Neuronal stem cell (in vitro differentiated cells): ENCODE measurements at places on chromosomes 1 and 21.

GRCh38 chr1:217272385-217272784 lies 358.5 kb downstream of the GPATCH2 start:
- DNase-seq: no peak

DNA sequence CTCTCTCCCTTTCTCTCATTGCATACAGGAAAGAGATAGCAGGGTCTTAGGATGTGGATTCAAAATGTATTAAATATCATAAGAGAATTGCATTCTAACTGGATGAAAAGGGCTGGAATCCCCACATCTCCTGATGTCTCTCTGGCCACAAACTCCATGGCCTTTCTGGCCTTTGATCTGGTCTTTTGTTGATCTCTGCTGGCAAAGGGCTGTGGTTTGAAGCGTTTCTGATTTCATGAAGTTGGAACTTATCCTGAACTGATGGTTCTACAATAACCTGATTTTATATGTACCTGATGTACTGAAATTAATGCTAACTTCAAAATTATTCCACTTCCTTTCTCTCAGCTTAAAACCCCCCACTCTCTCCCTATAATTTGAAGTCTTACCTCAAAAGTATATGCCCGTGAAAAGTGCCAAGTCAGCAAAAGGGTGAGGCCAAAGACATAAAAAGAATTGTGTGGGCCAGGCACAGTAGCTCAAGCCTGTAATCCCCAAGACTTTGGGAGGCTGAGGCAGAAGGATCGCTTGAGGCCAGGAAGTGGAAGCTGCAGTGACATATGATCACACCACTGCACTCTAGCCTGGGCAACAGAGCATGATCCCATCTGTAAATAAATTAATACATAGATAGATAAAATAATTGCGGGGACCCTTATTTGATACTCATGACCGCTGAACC lies 6.4 kb upstream of the KIF14 start:
- no peak for DNase-seq

DNA sequence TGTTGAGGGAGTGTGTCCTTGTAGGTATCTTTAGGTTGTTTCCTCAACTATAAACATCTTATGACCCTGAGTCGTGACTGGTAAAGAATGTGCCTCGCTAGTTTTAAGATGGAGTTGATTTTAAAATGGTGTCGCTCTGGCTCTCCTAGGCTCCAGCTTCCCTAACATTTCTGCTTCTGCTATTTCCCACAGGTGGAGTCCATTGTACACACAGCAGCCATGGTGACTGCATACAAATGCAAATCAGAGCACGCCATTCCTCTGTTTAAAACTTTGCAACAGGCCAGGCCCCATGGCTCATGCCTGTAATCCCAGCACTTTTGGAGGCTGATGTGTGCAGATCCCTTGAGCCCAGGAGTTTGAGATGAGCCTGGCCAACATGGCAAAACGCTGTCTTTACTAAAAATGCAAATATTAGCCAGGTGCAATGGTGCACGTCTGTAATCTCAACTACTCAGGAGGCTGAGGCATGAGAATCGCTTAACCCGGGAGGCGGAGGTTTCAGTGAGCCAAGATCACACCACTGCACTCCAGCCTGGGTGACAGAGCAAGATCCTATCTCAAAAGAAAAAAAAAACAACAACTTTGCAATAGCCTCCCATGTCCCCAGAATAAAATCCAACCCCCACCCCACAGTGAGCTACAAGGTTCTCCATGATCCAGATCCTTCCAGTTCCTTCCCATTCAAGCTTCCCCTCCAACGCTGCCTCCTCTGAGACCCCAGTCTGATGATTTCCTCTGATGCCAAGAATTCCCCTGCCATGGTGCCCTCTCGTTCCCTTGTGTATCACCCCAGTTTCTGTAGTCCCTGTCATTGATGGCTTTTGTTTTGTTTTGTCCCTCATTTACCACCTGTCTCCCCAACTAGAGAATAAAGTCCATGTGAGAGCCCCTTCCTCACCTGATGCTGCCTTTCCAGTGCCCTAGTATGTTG lies 36.9 kb upstream of the KLHDC7A start:
- DNase-seq: no peak

GRCh38 chr1:43693371-43693770 lies 14.0 kb upstream of the ST3GAL3 start:
- no peak for DNase-seq

DNA sequence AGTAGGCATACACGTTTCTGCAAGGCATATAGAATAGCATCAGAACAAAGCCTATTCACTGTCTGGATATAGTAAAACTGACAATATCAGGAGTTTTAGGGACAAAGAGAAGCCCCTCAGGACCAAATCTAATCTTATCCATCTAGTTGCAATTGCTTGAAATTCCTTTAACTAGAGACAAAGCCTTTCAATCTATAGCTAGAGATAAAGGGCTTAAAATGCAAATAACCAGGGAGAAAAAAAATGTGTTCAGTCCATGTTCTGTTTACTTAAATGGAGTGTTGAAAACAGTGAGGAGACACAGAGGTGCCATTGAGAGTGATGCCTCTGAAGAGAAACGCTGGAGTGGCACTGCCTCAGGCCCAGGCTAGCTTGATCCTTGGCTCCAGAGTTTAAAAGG lies 286.1 kb downstream of the DPYD start:
- DNase-seq: no peak

DNA sequence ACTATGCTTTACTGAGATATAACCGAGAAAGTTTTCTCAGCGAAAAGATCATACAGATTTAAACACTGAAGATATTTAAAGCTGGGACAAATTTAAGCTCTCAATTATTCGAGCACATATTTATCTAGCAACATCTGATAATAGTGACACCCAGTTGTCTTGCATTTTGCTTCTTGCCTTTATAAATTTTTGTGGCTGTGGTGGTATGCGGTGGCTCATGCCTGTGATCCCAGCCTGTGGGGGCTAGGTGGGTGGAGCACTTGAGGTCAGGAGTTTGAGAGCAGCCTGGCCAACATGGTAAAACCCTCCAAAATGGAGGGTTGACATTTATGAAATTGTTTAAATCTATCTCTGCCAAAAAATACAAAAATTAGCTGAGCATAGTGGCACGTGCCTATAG lies 312.2 kb downstream of the SPATA17 start:
- DNase-seq: no peak

GRCh38 chr1:100657876-100658715 lies 61.4 kb upstream of the VCAM1 start:
- DNase-seq: no peak

- no peak for DNase-seq
Observed at GRCh38 chr1:160116283-160117147, 956 bp downstream of the ATP1A2 start.

DNA sequence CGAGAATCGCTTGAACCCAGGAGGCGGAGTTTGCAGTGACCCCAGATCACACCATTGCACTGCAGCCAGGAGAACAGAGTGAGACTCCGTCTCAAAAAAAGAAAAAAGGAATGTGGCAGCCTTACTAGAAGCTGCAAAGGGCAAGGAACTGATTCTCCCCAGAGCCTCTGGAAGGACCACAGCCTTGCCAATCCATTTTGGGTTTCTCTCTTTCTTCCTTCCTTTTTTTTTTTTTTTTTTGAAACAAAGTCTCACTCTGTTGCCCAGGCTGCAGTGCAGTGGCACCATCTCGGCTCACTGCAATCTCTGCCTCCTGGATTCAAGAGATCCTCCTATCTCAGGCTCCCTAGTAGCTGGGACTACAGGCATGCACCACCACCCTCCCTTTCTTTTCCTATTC lies 9.9 kb upstream of the IFNGR2 start:
- DNase-seq: no peak

- DNase-seq: no peak
Observed at GRCh38 chr21:32338209-32338921, 39.7 kb downstream of the MRAP start.

GRCh38 chr1:63868268-63868781 lies 94.5 kb downstream of the ROR1 start:
- DNase-seq: no peak

DNA sequence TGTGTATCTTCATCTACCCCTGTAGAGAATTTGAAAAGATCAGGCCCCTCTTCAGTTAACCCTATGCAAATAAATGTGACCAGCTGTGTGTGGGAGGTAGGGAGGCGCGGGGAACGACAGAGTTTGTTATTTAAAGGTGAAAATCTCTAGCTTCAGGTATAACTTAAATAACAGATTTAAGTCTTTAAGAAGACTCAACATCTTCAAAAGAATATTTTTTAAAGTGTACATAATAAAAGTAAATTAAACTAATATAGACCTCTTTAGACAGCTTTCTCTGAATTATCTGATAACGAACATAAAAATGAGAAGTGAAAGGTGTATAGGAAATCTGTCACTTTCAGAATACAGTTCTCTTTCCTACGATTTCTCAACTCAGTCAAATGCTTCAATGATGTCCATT lies 16.0 kb downstream of the ANGPTL3 start:
- no peak for DNase-seq

- no peak for DNase-seq
Observed at GRCh38 chr1:150534002-150534401, 15.2 kb upstream of the ADAMTSL4 start.

DNA sequence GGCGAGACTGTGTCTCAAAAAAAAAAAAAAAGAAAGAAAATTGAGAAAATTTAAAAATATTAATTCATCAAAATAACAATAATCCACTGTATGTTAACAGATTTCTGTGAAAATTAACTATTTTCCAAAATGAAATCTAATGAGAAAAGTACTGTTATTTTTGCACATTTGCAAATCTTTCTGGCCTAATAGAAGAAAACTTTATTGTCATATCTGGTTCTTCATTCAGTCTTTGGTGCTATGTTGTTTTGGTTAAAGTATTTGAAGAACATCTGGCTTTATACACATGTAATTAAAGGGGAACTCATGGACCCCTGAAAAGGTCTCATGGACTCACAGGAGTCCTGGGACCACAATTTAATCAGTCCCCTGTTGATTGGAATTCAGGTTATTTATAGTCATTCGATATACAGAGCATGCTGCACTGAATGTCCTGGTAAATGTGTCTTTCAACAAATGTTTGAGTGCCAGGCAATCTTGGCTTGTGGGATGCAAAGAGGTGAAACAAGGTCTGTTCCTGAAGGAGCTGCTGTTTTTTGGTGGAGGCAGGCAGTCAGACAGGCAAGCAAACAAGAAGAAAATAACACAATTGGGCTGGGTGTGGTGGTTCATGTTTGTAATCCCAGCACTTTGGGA lies 9.0 kb downstream of the AK4 start:
- no peak for DNase-seq

- no peak for DNase-seq
Observed at GRCh38 chr1:233897325-233898162, 6.9 kb upstream of the SLC35F3 start.

DNA sequence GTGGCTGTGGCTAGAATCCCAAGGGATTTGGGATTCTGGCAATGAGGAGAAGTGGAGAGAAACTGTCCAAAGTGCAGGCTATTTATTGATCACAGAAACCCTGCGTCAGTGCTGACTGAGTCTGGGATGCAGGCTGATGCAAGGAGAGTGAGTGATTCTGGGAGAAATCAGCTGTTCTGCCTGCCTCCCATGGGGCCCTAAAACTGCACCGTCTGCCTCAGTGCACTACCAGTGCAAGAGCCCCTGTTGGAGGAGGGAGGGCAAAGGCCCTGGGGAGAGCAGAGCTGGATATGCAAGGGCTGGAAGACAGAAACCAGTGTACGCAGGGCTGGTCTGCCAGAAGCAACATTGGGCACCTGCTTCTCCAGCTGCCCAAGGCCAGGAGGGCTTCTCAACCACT lies 42.6 kb downstream of the C1orf198 start:
- DNase-seq: no peak

GRCh38 chr1:47942240-47942629 lies 55.0 kb downstream of the TRABD2B start:
- no peak for DNase-seq
